Smooth muscle cell of the brain vasculature (primary cell): ENCODE measurements at places on chromosomes 13 and 19.

GRCh38 chr19:56101746-56102535 lies 19.2 kb downstream of the ZNF787 start:
- DNase-seq, result no peak

DNA sequence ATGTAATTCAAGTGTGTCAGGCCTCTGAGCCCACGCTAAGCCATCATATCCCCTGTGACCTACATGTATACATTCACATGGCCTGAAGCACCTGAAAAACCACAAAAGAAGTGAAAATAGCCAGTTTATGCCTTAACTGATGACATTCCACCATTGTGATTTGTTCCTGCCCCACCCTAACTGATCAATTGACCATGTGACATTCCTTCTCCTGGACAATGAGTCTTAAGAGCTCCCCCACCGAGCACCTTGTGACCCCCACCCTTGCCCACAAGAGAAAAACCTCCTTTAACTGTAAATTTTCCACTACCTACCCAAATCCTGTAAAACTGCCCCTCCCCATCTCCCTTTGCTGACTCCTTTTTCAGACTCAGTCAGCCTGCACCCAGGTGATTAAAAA lies 52.1 kb upstream of the ARHGEF7 start:
- no peak for DNase-seq

DNA sequence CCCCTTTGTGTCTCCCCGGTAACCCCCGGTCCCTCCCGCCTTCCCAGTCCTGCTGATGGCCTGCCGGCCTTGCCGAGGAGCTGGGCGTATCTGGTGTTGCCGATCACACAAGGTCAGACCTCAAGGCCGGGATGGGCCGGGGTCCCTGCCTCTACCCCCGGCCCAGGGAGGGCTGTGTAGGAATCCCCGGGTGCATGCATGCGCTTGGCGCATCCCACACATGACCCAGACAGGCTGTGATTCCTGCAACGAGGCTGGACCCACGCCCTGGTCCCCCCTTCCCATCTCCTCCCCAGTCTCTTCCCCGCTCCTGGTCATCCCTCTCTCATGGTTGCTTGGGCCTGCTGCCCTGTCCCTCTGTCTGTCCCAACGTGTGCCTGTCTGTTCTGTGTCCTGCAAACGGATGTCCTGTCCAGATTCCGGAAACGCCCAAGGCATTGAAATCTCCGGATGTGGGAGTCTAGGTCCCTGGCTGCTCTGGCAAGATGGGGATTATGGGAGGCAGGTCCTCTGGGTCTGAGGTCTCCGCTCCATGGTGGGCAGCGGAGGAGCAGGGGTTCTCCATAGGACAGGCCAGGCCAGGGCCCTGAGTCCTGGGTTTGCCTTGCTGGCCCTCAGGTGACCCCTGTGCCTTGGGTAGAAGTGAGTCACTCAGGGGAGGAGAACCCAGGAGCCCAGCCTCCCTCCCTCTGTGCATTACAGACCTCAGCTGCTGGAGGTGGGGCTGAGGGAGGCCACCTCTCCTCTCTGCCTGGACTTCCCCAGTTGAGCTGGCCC lies 1.6 kb downstream of the PKN1 start:
- DNase-seq, result peak; percentile 33

GRCh38 chr19:16897856-16898161 lies 9.0 kb downstream of the F2RL3 start:
- no peak for DNase-seq

DNA sequence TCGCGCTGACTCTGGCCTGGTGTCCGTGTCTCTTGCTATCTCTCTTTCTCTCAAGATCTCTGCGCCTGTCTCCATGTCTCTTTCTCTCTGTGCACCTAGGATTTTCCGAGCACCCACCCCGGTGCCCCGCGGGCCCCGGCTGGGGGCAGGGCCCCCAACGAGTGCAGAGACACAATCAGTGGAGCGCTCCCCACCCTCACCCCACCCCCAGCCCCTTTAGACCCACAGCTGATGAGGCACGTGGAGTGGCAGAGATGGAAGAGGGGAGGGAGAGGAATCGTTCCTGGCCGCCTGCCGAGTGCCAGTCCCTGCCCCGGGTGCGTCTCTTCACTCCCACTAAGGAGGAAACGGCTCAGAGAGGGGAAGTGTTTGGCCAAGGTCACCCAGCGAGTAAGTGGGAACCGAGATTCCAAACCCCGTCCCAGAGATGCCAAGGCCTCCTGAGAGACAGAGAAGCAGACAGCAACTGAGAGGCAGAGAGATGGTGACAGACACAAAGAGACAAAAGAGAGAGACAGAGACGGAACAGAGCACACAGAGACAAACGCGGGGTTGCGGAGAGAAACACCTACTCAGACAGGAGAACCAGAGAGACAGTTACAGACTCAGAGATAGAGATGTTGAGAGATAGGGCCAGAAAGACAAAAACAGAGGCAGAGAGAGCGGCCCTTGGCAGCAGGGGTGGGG lies 626 bp upstream of the BCL3 start:
- DNase-seq, result no peak

GRCh38 chr13:49693191-49693733 lies 2.0 kb upstream of the EBPL start:
- no peak for DNase-seq

GRCh38 chr19:29404015-29404414 lies 121.8 kb upstream of the VSTM2B start:
- DNase-seq, result no peak

- no peak for DNase-seq
Measured at GRCh38 chr19:3380829-3381228, 14.4 kb downstream of the NFIC start.

DNA sequence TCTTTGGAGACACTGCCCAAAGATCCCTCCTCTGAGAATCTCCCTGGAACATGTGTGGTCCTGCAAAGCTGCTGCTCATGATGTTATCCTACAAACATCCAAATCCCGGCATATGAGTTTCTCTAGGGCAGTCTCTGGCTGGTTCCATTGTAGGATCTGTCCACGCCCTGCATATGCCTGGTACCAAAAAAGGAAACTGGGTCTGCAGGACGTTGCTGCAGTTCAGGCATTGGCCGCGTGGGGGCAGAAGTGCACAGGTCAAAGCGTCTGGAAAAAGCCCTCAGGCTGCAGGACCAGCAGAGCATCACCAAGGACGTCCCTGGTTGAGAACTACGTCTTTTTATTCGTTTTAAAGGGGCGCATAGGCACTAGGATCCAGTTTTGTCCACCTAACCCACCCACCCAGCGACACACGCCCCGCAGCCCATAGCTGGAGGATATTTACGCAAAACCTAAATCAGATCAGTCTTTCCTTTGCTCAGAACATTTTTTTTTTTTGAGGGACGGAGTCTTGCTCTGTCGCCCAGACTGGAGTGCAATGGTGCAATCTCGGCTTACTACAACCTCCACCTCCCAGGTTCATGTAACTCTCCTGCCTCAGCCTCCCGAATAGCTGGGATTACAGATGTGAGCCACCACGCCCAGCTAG lies 12.9 kb upstream of the ZNF564 start:
- peak; percentile 51 for DNase-seq

GRCh38 chr13:100602493-100603111 lies 14.0 kb upstream of the GGACT start:
- no peak for DNase-seq

DNA sequence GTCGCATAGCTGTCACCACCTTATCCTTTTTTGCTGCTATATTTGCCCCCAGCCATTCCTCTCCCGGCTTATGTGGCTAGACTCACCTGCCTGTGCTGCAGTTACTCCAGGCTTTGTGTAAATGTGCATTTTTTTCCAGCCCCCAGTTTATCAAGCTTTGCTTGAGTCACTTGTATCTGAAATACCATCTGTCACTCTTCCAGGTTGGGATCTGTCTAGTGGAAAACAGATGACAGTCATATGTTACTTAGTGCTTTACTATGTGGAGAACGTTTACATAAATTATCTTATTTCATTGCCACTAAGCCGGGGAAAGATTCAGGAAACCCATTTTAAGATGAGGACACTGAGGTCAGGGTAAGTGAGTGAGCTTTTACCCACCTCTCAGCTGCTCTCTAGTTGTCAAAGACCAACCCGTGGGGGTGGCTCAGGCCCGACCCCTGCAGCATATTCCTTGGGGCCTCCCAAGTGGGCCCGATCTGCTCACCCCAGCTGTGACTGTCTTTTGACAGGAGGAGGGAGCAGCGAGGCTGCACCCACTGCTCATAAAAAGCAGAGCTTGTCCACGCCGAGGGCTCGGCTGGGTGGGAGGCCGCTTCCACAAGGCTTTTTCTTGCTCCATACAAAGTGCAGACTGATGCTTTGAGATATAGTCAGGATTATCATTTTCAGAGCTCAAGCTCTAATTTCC lies 7.2 kb downstream of the GJB2 start:
- DNase-seq, result no peak

DNA sequence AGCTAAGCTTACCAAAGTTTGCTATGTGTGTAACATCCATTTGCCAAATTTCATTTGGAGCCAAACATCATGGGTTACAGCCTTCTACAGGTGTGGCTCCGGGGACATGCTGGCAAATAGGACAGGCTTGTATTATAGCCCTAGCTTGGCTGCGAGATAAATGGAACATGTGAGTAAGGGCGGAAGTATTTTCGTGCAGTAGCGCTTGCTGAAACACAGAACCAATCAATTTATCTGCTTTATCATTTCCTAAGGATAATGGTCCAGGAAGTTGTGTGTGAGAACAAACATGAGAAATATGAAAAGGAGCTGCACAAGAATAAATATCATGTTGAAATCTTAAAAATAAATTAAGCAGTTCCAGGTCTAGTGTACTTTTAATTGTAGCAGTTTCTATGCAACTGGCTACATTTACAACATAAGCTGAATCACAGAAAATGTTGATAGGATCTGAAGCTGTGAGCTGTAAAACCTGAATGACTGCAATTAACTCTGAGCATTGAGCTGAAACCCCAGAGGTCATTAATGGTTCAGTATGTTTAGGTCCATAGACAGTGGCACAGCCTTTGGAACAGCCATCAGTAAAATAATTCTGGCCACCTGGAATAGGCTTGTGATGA lies 22.2 kb upstream of the ZNF100 start:
- no peak for DNase-seq

GRCh38 chr19:3852614-3853254 lies 16.1 kb downstream of the ZFR2 start:
- DNase-seq, result peak; percentile 29

DNA sequence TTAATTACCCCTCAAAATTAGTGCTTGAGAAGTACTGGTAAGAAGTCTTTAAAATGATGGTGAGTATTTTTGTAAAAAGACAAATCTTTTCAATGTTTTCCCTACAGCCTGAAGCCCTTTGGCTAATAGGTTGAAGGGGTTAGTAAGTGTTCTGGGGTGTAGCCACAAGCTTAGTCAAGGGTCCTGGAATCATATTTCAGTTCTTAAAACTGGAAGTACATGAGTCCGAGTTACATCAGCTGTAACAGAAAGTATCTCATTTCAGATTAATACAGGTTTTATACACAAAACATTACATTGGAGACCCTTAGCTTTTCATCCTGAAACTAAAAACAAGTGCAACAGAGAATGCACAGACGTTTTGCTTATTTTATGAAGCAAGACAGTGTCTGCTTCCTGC lies 52.7 kb upstream of the TEX29 start:
- no peak for DNase-seq

DNA sequence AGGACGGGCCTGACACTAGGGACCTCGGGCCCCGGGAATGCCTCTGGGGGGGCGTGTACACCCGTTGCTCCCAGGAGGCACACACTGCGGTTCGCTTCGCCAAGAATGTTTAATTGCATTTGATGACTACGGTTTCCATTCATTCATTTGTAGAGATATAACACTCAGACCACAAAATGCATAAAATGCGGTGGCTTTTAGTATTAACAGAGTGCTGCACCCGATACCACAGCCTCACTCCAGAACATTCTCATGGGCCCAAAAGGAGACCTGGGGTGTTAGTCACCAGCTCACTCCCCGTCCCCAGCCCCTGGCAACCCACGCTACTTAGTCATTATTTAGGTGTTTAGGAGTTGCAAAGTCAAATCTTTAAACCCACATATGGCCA lies 21.8 kb downstream of the HCN2 start:
- no peak for DNase-seq

GRCh38 chr19:20035935-20036334 lies 3.4 kb downstream of the ZNF682 start:
- no peak for DNase-seq

DNA sequence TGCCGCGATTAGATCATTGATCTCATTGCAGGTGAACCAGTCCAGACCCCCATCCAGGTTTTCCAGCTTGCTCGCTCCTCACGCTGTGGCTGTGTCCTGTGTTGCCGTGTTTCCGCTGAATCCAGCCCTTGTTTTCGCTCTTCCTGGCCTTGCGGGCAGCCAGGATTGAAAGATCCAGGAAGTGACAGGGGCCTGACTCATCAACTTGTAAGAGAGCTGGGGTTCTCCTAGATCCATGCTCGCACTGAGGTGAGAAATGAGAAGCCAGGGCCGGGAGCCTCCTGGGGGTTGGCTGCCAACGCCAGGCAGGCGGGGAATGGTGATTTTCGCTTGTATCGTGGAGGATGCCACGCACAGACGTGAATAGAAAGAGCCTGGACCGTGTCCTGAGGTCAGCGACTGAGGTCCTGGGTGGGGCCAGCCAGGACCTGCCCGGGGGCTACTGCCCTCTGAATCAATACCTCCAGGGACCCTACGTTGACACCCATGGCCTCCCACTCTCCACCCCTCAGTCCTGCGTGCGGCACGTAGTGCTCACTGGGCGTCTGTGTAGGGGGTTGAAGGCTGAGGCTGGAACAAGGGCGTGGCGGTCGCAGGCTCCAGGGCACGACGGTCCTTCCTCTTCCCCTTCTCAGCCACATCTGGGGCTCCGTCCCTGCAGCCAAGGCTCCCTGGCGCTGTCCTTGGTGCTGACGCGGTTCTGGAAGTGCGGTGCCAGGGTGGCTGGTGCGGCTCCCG lies 7.3 kb upstream of the PTPRH start:
- DNase-seq, result peak; percentile 96

GRCh38 chr19:46994141-46994686 lies 25.4 kb upstream of the NPAS1 start:
- no peak for DNase-seq

DNA sequence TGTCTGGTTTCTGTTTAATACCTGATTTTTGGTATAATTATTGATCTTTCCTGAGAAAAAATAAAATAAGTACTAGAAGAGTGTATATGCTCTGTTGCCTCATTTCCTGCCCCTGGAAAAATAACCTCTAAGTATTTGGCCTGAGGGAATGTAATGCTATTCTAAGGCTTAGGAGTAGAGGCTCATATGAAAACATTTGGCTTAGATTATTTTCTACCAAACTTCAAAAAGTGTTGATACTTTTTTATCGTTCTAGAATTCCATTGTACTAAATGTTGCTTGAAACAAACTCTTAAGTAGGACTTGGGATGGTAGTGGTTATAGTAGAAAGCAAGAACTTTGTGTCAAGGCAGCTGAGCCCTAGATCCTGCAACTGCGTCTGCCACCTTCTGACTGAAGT lies 57.8 kb downstream of the COG3 start:
- DNase-seq, result no peak

- no peak for DNase-seq
Measured at GRCh38 chr13:108084840-108085239, 130.5 kb downstream of the LIG4 start.

DNA sequence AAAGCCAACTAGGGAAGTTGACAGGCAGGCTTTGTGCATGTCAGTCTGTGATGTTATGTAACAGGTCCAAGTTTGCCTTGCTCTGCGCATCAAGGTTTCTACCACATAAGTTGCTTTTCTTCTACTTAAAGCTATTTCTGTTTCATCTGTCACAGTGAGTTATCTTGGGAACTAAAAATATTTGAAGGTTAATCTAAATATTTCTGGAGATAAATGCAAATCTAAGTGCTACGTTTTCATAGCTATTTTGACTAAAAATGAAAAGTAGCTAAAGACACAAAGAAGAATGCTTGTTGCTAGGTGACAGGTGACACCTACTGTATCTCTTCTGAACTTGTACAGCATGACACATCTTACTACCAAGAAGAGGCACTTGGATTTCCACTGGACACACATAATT lies 135.6 kb downstream of the KLF12 start:
- no peak for DNase-seq

GRCh38 chr13:99429670-99430069 lies 71.6 kb upstream of the TM9SF2 start:
- no peak for DNase-seq
